ENCODE measurements at places on chromosomes 2 and 18. TPM values are rescaled to one million over a fixed set of nuclear protein-coding genes. Genes with fewer than 3 reads are reported as not detected.

The DSEL gene
- total RNA-seq: 0.29 TPM

The POTEI gene
- total RNA-seq: not detected

The CPLX4 gene
- total RNA-seq: not detected

The RFTN2 gene
- total RNA-seq: not detected

The MGAT4A gene
- 1.6 TPM for total RNA-seq

The ABCG8 gene
- not detected for total RNA-seq

The PCARE gene
- total RNA-seq: not detected

The HNRNPA3 gene
- total RNA-seq: 359 TPM

The UGT1A4 gene
- total RNA-seq: 0.05 TPM

The SLC66A3 gene
- 37.1 TPM for total RNA-seq

The MYO5B gene
- total RNA-seq: 11.8 TPM

The CCDC85A gene
- 0.10 TPM for total RNA-seq

The GPN1 gene
- total RNA-seq: 57.5 TPM

The GPR17 gene
- not detected for total RNA-seq
